ENCODE measurements at places on chromosomes 4 and X. TPM values are rescaled to one million over a fixed set of nuclear protein-coding genes. Genes with fewer than 3 reads are reported as not detected.

LGI2 gene
- 4.6 TPM for total RNA-seq

GRCh38 chr4:12658146-12658545, 826.0 kb downstream of the RAB28 start:
- DNase-seq = no peak

DNA sequence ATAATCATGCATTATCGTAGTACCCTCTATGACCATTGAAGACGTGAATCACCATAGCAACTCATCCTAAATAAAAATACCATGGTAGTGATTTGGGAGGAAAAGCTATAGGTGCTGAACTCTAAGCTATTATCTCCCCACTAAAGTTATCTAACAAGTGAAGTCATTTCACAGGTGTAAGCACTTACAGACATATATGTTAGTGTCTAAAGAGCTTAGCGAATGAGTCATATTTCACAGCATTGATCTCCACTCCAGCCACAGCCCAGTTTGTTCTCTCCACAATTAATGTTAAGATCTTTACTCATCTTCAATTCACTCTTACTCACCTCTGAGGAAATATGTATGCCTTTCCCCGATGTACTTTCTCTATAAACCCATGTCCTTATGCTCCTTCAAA, 57.0 kb downstream of the DCAF8L1 start:
- DNase-seq = no peak

SYP gene
- total RNA-seq = 10.8 TPM

GRCh38 chr4:101147283-101147682, 200.0 kb downstream of the PPP3CA start:
- no peak for DNase-seq

TRIM2 gene
- 105 TPM for total RNA-seq

DNA sequence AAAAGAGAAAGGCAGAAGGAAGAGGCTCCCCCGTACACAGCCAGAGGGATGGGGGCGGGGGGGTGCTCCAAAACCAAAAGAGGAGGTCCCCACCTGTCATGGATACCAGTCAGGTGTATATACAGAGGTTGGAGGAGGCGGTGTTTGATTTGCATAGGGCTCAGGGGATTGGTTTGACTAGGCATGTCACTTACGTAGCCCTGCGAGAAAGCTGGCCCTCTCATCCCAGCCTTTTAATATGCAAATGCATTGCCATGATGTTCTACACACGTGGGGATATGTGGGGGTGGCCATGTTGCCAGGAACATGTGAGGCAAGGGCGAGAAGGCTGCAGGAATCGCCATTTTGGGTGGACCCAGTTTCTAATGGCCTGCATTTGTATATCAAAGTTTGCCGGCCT, 38.6 kb downstream of the TMEM150C start:
- DNase-seq = no peak

- DNase-seq = no peak
Observed at GRCh38 chr4:88971536-88971935, 85.4 kb downstream of the FAM13A start.

GRCh38 chrX:1323315-1323714, 13.3 kb upstream of the IL3RA start:
- DNase-seq = peak; percentile 47

DNA sequence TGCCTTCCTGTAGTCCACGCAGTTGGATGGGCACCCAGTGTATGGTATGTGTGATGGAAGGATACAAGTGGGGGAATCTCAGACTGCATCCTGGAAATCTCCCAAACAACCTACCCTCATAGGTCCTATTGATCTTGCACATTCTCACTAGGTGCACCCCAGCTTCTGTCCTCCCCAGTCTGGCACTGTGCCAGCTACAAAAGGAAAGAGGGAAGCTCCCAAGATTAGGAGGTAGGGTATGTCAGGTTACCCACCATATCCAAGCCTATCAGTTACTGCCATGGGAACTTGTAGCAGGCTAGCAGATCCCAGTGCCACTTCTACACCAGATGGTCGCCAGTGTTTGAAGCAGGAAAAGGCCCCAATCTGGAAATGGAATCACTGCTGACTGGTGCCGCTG, 11.6 kb downstream of the TBX22 start:
- no peak for DNase-seq

DNA sequence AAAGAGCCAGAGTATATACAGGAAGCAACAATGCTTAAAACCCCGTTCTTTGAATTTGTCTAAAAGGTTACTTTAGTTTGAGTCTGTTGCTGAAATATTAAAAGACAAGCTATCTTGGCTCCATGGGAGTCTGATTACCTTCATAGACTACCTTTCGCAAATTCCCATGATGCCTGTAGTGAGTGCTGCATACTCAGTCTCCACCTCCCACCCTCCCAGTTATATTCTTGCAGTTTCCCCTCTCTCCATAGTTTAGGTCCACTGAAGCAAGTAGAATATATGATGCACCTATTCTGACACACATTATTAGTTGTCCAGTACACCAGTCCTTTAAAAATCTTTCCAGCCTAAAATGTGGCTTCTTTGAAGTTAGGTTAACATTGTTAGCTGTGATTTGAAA, 2.4 kb downstream of the CNKSR2 start:
- no peak for DNase-seq

GRCh38 chrX:153900831-153901752, 3.4 kb upstream of the AVPR2 start:
- no peak for DNase-seq

GRCh38 chrX:19811807-19812604, 75.4 kb downstream of the SH3KBP1 start:
- DNase-seq = no peak

- no peak for DNase-seq
Observed at GRCh38 chr4:155487210-155487609, 110.4 kb upstream of the MAP9 start.

GRCh38 chrX:26909728-26910127, 553.4 kb downstream of the PPP4R3C start:
- no peak for DNase-seq

DNA sequence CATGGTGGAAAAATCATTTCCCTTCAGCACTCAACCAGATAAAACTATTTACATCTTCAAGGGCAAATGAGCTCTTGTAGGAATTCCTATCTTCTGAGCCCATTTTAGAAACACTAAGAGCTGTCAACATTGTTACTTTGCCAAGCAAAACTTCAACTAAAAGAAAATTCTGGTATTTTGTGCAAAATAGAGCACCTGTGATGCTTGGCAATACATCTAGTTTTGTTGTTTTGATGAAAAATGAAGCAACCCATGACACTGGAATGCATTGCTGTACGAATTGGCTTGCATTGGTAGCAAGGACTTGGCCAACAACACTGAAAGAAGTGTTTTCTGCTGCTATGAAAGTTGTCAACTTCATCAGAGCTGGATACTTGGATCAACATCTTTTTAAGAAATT, 194.4 kb downstream of the COX18 start:
- no peak for DNase-seq

AMTN gene
- not detected for total RNA-seq

- DNase-seq = no peak
Observed at GRCh38 chr4:188811121-188811520, 671.9 kb downstream of the TRIML1 start.

ARHGAP10 gene
- 4.2 TPM for total RNA-seq

ZFP92 gene
- 0.23 TPM for total RNA-seq

DNA sequence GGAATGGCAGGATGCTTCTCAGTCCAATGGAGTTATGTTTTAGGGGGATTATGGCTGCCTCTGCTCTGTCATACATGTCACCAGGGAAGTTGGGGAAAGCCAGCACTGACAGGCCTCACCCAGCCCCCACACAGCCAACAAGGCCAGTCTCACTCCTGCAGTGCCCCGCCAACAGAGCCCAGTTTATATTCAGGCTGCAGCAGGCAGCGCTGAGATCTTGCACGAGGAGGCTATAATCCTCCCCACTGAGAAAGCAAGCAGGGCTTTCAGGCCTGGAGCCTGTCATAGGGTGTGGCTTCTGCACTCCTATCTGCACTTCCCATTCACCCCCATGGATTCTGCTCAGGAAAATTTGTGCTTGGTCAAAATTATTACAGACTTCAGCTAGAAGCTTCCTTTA, 25.1 kb downstream of the ADAD1 start:
- no peak for DNase-seq

DNA sequence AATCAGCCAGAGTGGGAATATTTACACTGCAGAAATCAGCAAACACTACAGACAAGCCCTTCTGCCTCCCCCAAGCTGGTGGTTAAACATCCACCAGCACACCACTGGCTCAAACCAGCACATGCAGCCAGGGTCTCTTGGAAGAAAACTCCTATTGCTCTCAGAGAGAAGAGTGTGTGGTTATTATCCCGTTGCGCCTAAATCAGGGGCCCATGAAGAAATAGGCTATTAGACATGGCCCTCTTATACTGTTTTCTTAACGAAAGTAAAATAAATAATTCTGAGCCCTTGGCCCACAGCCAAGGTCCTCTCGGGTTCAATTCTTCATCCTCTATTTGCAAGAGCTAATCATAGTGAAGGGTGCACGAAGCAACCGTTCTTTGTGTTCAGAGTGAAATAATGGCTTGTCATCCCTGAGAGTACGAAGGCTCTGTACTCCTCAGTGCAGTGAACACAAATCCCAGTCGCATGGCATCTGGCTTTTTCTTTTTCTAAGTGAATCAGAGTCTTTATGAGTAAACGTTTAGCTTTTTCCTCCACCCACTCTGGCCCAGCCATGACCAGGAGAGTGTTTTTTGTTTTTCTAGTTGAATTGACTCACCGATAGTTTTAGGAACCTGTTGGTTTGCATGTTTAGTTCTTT, 33.4 kb upstream of the RBM47 start:
- no peak for DNase-seq

CDS1 gene
- 1.1 TPM for total RNA-seq

ADGRG2 gene
- 0.20 TPM for total RNA-seq

GRCh38 chr4:150668824-150669223, 86.9 kb downstream of the MAB21L2 start:
- no peak for DNase-seq

DNA sequence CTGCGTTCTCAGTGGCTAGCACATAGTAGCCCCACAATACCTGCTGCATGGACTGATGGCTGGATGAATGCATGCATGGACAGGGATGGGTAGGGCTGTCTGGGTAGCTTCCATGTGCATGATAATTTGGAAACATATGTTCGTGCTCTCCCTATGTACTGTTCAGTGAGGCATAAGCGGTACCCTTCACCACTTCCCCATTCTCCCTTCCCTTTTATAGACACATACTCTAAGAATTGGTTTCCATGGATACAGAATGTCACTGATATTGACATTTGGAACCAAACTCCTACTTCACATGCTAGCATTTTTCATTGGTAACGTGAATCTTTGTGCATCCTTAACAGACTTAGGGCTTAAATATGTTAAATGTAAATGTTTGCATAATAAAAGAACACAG, 20.4 kb downstream of the USP46 start:
- no peak for DNase-seq

DNA sequence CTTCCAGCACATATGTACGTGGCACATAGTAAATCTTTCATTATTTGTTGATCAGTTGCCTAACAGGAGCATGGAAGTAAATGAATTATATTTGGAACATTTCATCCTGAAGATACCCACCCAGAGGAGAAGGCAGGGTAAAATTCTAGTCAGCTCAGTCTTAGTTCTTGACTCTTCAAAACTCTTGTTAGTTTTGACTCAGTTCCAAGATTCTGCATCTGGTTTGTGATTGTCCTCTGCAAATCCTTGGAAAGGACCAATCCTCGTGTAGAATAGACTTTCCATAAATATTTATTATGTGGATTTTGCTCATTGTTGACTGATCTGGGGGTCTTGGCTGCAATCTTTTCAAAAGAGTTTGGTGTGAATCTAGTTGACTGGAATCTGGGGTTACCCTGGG, 257.5 kb upstream of the FAT1 start:
- DNase-seq = no peak

XPNPEP2 gene
- 0.32 TPM for total RNA-seq

- DNase-seq = no peak
Observed at GRCh38 chrX:124501586-124501985, 155.2 kb downstream of the SH2D1A start.

GRCh38 chr4:174389439-174389838, 105.7 kb downstream of the CEP44 start:
- no peak for DNase-seq

DNA sequence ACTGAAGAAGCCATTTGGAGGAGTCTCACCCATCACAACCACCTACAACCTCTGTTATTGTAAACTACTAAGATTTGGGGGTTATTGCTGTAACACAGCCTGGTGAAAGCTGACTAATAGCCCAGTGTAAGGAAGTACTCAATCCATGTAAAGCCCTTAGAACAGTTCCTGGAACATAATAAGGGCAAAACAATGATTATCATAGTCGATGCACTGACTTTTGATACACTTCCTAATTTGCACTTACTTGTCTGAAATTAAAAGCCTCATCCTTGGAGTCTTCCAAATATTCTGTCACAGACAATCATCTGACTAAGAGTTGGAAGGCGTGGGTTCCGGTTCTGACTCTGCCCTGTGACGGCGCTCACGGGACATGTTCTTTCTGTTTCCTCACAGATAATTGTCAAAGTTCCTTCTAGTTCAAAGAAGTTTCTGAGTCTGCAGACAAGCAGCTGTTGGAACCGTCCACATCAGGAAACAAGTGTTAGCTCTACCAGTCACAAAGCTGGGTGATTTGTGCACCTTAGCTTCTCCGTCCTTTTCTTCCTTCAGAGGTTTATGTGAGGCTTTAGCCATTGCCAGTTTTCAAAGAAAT, 33.4 kb upstream of the RASGEF1B start:
- no peak for DNase-seq

DNA sequence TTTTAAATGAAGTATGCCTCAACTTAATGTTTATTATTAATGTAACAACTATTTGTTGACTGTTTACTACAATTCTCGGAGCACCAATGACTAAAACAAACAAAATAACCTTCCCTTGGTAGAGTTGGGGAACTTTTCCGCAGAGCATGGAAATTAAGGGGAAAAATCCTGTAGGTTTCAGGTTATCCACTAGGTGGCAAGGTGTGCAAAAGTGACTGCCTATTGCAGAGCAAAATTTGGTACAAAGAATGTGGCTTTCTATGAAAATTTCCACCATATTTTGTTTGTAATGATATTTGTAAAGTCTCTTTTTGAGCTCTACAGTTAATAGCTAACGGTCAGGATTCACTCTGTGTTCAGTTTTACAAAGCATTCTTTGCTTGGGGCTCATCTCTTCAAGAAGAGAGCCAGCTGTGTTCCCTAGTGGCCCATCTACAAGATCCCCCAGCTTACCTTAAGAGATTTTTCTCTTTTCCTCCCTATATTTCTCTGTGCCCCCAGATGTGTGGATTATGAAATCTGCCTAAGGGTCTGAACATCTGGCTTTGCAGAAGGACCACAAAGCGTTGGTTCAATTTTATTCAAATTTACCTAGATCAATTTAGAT, 61.1 kb downstream of the FBXO8 start:
- no peak for DNase-seq

CCKAR gene
- not detected for total RNA-seq

DNA sequence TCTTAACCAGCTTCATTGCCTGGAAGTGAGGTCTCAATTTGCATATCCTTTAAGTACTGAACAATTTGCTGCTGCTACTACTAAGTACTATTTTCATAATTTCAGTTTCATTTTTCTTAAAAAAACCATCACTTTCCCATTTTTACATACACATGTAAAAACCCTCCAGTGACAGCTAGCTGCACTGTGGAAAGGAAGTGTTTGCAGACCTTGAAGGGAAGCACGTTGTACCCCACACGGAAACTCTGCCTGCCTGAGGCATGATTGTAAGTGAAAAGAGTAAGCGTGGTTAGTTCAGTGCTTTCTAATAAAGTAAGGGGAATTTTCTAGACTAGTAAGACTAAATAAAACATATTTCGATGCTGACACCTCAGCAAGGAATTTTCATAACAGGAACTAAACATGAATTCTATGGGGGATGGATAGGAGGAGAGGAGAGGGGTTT, 103.6 kb downstream of the RAPGEF2 start:
- DNase-seq = no peak

- no peak for DNase-seq
Observed at GRCh38 chr4:127685292-127685691, 44.9 kb upstream of the SLC25A31 start.
